ENCODE measurements at places on chromosomes 2 and 18.

GRCh38 chr2:36618381-36618780 lies 20.4 kb upstream of the FEZ2 start:
- DNase-seq, result no peak

DNA sequence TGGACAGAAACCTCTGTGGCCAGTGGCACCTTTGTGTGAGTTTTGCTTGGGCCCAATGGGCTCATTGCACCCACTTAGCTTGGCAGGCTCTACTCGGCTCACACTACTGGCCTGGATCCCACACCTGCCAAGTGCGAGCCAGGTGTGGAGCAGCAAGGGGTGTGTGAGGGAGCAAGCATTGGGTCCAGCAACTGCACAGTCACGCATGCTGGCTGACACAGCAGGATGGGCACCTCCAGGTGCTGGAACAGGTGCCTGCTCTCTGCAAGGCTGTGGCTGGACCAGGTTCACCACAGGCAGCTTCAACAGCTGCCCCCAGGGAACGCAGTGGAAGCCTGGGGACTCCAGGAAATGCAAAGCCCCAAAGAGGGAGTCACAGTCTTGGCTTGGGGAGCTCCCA lies 94.2 kb downstream of the DOK6 start:
- no peak for DNase-seq

DNA sequence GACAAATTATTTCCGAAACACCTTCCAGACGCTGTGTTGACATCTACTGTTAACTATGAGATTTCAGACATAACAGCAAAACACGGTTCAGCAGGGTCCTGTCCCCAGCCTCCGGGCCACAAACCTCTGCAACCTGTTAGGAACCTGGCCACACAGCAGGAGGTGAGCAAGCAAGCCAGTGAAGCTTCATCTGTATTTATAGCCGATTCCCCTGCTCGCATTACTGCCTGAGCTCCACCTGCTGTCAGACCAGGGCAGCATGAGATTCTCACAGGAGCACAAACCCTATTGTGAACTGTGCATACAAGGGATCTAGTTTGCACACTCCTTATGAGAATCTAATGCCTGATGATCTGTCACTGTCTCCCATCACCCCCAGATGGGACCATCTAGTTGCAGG lies 31.1 kb downstream of the NDUFA10 start:
- no peak for DNase-seq

GRCh38 chr2:135916207-135916606 lies 40.0 kb upstream of the MCM6 start:
- DNase-seq, result no peak

DNA sequence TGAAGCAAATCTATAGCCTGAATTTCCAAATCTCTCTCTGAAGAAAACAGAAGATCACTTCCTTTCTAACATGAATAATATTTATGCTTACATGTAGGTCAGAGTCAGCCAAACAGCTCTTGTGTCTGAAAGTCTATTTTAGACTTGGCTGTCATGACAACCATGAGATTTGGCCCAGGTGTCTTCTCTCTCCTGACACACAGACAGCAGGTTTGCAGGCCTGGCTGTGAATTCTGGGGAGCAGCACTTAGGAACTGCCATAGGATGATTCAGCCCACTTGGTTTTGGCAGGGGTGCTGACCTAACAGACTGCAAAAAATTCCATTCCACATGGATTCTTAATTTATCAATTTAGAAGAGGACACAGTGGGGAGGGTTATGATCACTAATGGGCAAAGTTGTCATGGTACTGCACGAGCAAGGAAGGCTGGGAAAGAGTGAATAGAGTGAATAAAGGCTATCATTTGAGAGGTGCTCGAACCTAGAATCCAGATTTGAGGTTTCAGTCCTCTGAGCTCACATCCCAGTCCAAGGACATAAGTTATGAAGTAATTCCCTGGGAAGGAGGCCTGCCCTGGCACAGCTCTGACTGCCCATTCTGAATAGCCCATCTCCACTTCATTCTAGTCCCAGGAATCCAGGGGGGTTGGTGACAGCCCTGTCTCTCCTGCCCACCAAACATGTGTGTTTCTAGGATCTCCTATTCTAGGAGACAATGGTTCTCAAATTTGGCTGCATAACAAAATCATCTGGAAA lies 453.9 kb upstream of the TRIB2 start:
- DNase-seq, result no peak

GRCh38 chr18:79507076-79507545 lies 111.4 kb downstream of the NFATC1 start:
- no peak for DNase-seq
